Activated naive CD8-positive, alpha-beta T cell treated with anti-CD3 and anti-CD28 coated beads, Interleukin-2, amount 50 U/mL, for 16 hours (primary cell): ENCODE measurements at places on chromosomes 6 and 20.

GRCh38 chr20:25039697-25040437, 18.1 kb downstream of the ACSS1 start:
- no peak for DNase-seq

DNA sequence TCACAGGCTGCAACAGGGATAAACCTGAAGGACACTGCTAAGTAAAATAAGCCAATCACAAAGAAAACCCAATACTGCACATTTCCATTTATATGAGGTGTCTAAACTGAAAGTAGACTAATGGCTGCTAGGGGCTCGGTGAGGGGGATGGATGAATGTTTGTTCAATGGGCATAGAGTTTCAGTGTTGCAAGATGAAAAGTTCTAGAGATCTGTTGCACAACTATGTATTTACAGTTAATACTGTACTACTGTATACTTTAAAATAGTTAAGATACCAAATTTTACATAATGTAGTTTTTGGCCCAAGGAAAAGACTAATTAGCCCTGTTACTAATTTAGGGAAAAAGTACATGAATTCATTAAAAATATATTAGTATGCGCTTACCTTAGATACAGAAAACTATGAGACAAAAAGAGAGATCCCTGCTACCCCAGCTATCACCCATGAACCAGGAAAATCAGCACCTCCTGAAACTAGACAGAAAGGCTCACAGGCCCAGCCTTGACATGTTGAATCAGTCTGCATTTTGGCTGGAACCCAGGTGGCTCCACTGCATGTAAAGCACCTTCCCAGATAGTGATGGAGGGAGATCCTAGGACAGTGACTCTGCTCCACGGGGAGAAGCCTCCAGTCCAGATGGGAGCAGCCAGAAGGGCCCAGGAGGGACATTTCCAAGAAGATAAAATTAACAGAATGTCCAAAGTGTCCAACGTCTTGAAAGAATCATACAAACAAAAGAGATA, 16.1 kb downstream of the HLA-F start:
- DNase-seq, result no peak

DNA sequence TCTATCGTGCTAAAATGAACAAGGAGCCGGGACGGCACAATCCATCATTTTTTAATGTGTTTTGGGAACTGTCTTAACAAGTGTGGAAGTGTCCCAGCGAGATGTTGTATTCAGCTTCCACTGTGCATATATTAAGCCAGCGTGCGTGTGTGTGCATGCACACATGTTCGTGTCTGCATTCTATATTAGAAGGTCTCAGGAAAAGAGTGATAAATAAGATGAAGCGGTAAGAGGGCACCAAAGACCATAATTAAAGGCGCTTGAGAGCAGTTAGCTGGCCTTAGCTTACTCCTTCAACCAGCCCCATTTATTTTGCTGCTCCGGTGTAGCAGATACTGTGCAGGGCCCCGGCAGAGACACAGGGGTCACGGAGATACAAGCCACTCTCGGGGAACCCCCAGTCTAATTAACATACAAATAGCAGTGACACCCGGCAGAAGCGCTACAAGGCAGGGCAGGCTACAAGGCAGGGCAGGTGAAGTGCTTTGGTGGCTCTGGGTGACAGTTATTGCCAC, 206.5 kb upstream of the RREB1 start:
- no peak for DNase-seq

DNA sequence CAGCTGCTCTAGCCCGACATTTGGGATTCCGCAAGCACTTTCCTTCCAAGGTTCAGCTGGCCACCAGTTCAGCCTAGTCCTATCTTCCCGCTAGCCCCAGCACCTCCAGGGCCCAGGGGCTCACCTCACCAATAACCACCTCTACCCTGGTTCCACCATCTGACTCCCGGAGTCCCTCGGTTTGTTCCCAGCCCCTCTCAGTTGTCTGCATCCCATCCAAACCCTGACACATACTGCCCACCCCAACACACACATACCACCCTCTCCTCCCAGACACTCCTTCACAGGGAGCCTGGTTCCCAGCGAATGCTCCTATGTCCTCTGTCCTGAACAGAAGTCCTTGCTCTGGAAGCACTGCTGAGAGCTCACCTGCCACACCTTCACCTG, 418 bp downstream of the TNXB start:
- DNase-seq, result no peak
